ENCODE measurements at places on chromosomes 3 and 15. TPM values are rescaled to one million over a fixed set of nuclear protein-coding genes. Genes with fewer than 3 reads are reported as not detected.

- H3K27me3 ChIP-seq, result no peaks in the 10 kb centered on the region
- no peak overlapping the region for H3K4me3 ChIP-seq
- no peak overlapping the region for H3K27ac ChIP-seq
- H3K4me1 ChIP-seq, result no peaks in the 10 kb centered on the region
Observed at GRCh38 chr15:97085731-97086130, 755.2 kb downstream of the NR2F2 start.

GRCh38 chr15:74653426-74654102 lies 37.9 kb downstream of the CLK3 start:
- DNase-seq, result peak; percentile 73
- peak overlapping the region; percentile 9 for H3K27ac ChIP-seq
- no peaks in the 10 kb centered on the region for H3K4me1 ChIP-seq
- no peaks in the 10 kb centered on the region for H3K27me3 ChIP-seq

Gene PGBD4
- total RNA-seq, result 2.0 TPM

DNA sequence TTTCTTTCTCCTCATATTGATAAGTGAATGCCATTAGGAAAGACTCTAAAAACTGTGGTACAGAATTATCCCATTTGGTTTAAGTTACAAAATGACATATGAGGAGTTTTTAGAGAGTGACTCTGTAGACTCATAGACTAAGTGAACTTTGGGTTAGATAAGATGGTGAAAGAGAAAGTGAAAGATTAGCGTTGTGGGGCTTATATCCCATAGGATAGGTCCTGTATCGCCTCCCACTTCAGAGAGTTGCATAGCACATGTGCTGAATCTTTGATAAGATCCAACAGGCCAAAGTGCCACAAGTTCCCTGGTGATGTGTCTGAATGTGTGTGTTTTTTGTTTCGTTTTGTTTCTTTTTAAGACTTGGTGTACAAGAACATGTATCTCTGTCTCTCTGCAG lies 666.9 kb downstream of the MECOM start:
- H3K4me1 ChIP-seq, result no peaks in the 10 kb centered on the region
- no peak overlapping the region for H3K4me3 ChIP-seq
- no peaks in the 10 kb centered on the region for H3K27me3 ChIP-seq
- H3K27ac ChIP-seq, result no peak overlapping the region
- DNase-seq, result no peak

- no peak overlapping the region for H3K4me3 ChIP-seq
- H3K27ac ChIP-seq, result no peak overlapping the region
- peaks cover 12% of the 10 kb centered on the region for H3K36me3 ChIP-seq
Observed at GRCh38 chr3:99857278-99857677, 39.6 kb downstream of the CMSS1 start.

DNA sequence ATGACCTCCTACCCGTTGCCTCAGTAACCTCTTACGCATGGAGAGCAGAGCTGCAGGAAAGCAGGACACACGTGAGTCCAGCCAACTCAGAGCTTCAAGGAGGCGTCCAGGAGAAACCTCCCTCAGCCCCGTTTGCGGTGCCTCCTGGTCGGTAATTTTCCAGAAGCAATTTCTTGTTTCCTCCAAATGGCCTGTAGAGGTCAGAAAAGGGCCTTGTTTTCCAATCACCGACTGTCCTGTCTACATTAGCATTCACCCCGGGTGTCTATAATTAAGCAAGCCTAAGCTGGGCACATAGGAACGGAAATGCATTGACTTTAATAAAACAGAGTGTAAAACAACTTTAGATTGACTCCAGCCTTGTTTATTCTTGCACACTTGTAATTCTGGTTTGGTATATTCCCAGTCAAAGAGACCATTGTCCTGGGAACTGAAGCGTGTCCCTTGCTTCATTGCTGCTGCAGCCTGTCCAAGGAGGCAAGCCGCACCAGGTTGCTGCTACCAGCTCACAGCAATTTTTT lies 836.2 kb downstream of the AGBL1 start:
- no peak for DNase-seq
- H3K4me3 ChIP-seq, result no peak overlapping the region
- H3K4me1 ChIP-seq, result no peaks in the 10 kb centered on the region
- no peaks in the 10 kb centered on the region for H3K27me3 ChIP-seq

Gene RHCG
- 0.60 TPM for total RNA-seq

DNA sequence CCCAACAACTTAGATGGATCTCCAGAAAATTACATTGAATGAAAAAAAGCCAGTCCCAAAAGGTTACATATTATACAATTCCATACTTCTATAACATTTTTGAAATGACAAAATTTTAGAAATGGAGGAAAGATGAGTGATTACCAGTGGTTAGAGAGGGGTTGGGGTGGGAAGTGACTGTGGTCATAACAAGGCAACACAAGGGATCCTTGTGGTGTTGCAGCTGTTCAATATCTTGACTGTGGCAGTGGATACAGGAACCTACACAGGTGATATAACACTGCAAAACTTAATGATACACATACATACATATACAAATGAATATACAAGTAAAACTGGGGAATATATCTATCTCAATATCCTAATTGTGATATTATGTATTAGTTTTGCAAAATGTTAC lies 9.6 kb downstream of the GOLGB1 start:
- DNase-seq, result no peak
- H3K4me3 ChIP-seq, result no peak overlapping the region
- no peaks in the 10 kb centered on the region for H3K4me1 ChIP-seq
- no peaks in the 10 kb centered on the region for H3K27me3 ChIP-seq
- H3K36me3 ChIP-seq, result peaks cover 18% of the 10 kb centered on the region

- no peaks in the 10 kb centered on the region for H3K27me3 ChIP-seq
- H3K36me3 ChIP-seq, result no peaks in the 10 kb centered on the region
Observed at GRCh38 chr3:61522060-61522459, 39.3 kb upstream of the PTPRG start.

- H3K4me1 ChIP-seq, result peaks cover 26% of the 10 kb centered on the region
- H3K36me3 ChIP-seq, result no peaks in the 10 kb centered on the region
- H3K27ac ChIP-seq, result no peak overlapping the region
- no peaks in the 10 kb centered on the region for H3K27me3 ChIP-seq
Observed at GRCh38 chr3:177201700-177202397, 4.6 kb upstream of the TBL1XR1 start.

DNA sequence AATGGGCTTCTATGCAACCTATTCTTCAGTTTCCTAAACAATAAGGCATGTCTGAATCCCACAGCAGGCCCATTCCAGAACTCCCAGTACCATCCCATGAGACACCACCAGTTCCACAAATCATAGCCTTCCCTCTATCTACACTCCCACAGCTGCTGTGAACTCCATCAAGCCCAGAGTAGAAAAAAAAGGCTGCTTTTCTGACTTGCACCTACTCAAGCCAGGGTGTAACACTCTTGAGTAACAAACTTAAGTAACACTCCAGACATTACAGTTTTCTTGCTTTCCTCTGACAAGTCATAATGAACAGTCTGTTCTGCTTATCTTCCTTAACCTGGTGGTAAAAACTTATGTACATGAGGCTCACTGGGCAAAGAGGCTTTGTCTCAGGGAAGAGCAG lies 283.1 kb downstream of the NFKBIZ start:
- no peak overlapping the region for H3K4me3 ChIP-seq
- H3K36me3 ChIP-seq, result no peaks in the 10 kb centered on the region
- peaks cover 11% of the 10 kb centered on the region for H3K4me1 ChIP-seq
- H3K27me3 ChIP-seq, result no peaks in the 10 kb centered on the region

DNA sequence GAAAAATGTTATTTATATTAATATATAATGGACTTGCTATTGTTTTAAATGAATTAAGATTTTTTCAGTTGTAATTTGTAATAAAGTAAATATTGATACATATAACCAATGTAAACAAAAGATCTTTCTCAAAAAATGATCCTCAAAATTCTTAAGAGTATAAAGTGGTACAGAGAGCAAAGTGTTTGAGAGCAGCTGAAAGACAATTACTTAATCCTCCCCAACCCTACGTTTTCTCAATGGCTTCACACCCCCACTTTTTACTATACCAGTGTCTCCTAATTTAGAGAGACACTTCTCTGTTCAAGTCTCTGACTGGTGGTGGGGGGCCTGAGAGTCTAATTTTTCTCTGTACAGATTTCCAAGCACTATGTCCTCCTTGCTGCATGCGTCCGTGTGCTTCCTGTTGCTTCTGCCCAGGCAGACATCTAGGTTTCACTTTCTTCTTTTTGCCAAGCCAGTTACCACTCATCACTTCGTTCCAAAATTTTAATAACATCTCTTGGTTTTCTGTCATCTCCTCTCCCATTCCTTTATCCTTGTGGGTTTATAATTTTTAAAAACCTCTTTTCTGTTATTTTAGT lies 276.3 kb upstream of the DNAJC19 start:
- H3K27ac ChIP-seq, result no peak overlapping the region
- no peaks in the 10 kb centered on the region for H3K4me1 ChIP-seq
- peak overlapping the region; percentile 33 for H3K4me3 ChIP-seq
- H3K27me3 ChIP-seq, result no peaks in the 10 kb centered on the region
- DNase-seq, result no peak
- no peaks in the 10 kb centered on the region for H3K36me3 ChIP-seq

DNA sequence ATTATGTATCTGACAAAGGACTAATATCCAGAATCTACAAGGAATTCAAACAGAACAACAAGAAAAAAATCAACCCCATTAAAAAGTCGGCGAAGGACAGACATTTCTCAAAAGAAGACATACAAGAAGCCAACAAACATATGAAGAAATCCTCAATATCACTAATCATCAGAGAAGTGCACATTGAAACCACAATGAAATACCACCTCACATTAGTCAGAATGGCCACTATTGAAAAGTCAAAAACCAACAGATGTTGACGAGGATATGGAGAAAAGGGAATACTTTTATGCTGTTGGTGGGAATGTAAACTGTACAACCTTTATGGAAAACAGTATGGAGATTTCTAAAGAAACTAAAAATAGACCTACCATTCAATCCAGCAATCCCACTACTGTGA lies 233.1 kb upstream of the PLSCR5 start:
- H3K4me1 ChIP-seq, result no peaks in the 10 kb centered on the region
- H3K36me3 ChIP-seq, result no peaks in the 10 kb centered on the region
- H3K27me3 ChIP-seq, result no peaks in the 10 kb centered on the region
- no peak overlapping the region for H3K27ac ChIP-seq
- DNase-seq, result no peak

Gene CIDEC
- not detected for total RNA-seq

Gene SRP14
- 196 TPM for total RNA-seq

- H3K4me1 ChIP-seq, result no peaks in the 10 kb centered on the region
- H3K36me3 ChIP-seq, result no peaks in the 10 kb centered on the region
- H3K27me3 ChIP-seq, result no peaks in the 10 kb centered on the region
- no peak for DNase-seq
Observed at GRCh38 chr3:60160822-60161748, 1090.2 kb downstream of the FHIT start.

Gene RIOX2
- total RNA-seq, result 33.1 TPM

DNA sequence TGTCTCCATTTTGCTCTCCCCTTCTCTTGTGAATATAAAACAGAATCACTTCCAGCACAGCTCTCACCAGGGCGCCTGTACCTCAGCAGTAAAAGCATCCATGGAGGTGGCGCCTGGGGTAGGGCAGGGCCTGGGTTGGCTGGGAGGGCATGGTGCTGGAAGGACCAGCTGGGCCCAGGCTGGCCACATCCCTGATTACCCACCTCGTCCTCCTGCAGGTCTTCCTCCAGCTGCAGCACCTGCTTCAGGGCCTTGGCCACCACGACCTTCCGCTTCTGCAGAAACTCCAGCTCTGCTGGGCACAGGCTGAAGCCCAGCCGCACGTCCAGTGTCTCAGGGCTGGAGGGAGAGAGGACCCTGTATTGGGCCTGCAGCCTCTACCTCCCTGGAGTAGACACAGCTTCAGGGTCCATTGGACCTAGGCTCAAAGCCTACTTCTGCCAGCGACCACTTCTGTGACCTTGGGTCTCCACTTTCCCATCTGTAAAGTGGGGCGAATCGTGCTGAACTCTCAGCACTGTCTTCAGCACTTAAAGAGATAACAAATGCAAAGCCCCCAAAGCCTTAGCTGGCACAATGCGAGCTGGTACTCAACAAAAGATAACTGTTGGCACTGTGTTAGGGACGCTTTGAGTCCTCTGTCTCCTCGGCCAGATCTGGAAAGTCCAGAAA lies 23.8 kb downstream of the PLA2G4E start:
- no peaks in the 10 kb centered on the region for H3K4me1 ChIP-seq
- no peaks in the 10 kb centered on the region for H3K36me3 ChIP-seq
- no peak overlapping the region for H3K4me3 ChIP-seq
- no peaks in the 10 kb centered on the region for H3K27me3 ChIP-seq
- DNase-seq, result no peak

DNA sequence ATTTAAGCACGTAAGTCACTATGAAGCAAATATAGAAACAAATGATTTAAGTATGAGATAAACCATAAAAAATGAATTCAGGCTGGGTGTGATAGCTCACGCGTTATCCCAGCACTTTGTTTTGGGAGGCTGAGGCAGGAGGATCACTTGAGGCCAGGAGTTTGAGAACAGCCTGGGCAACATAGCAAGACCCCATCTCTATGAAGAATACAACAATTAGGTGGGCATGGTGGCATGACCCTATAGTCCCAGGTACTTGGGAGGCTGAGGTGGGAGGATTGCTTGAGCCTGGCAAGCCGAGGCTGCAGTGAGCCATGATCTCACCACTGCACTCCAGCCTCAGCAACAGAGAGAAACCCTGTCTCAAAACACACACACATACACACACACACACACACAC lies 34.2 kb downstream of the TMCC1 start:
- peaks cover 17% of the 10 kb centered on the region for H3K4me1 ChIP-seq
- no peak overlapping the region for H3K4me3 ChIP-seq
- H3K27me3 ChIP-seq, result no peaks in the 10 kb centered on the region
- no peak for DNase-seq
- H3K27ac ChIP-seq, result no peak overlapping the region

GRCh38 chr3:82093641-82094040 lies 332.2 kb upstream of the GBE1 start:
- H3K4me1 ChIP-seq, result no peaks in the 10 kb centered on the region
- H3K27ac ChIP-seq, result no peak overlapping the region
- no peaks in the 10 kb centered on the region for H3K36me3 ChIP-seq

Gene BNC1
- 0.83 TPM for total RNA-seq

DNA sequence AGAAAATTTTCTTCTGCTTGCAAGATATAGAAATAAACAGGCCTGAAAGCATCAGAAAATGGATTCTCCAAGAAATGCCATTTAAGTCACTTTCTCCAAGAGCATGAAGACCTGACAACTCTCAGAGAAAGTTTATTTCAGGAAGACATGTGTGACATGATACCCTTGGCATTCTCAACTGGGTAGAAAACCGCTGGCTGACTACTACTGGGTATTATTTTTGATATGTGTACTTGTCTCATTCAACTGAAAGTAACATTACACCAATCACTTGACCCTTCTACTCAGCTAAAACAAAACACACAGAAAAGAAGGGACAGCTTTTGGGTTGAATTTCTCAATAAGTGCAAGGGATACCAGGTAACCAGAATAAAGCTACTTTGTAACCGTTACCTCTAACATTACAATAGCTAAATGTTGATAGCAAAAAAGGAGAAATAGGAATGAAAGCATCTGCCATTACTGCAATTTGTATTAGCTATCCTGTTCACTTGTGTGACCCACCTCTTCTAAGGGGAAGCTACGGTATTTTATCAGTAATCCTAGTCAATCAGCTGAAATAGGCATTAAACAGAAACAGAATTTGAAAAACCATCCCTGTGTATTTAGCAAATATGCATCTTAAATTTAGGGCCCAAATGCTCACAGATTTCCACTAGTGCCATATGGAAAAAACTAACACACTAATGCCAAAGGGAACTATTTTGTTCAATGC lies 7.3 kb downstream of the TRA2B start:
- peaks cover 84% of the 10 kb centered on the region for H3K4me1 ChIP-seq
- H3K36me3 ChIP-seq, result peaks cover 83% of the 10 kb centered on the region
- H3K27ac ChIP-seq, result peak overlapping the region; percentile 30
- H3K27me3 ChIP-seq, result no peaks in the 10 kb centered on the region

Gene CLDN16
- 0.20 TPM for total RNA-seq

Gene WDR73
- total RNA-seq, result 29.5 TPM

GRCh38 chr3:116728454-116728853 lies 18.9 kb downstream of the TUSC7 start:
- H3K27me3 ChIP-seq, result no peaks in the 10 kb centered on the region
- H3K27ac ChIP-seq, result no peak overlapping the region
- H3K4me3 ChIP-seq, result no peak overlapping the region
- no peaks in the 10 kb centered on the region for H3K4me1 ChIP-seq
- no peaks in the 10 kb centered on the region for H3K36me3 ChIP-seq
- no peak for DNase-seq

Gene GOLGA6L7
- total RNA-seq, result not detected
